ENCODE measurements at places on chromosomes 11 and 22.

DNA sequence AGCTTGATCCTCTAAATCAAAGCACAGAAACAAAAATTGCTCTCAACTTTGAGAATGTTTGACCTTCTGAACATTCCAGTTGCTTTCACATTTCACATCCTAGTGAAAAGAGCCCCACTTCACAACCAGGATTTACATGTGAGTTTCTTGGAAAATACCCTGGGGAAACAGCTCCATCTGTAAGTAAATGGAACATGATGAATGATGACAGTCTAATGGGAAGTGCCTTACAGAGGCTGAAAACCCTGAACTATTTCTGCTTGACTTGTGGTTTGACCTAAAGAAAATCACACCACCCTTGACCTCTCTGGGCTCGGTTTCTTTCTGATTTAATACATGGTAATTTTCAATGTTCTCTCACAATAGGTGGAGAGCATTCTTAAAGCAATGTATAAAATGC lies 499.4 kb upstream of the API5 start:
- DNase-seq = no peak

GRCh38 chr22:49900441-49901230 lies 17.6 kb downstream of the ALG12 start:
- DNase-seq = no peak

GRCh38 chr11:45692808-45693453 lies 27.5 kb upstream of the CHST1 start:
- DNase-seq = no peak

DNA sequence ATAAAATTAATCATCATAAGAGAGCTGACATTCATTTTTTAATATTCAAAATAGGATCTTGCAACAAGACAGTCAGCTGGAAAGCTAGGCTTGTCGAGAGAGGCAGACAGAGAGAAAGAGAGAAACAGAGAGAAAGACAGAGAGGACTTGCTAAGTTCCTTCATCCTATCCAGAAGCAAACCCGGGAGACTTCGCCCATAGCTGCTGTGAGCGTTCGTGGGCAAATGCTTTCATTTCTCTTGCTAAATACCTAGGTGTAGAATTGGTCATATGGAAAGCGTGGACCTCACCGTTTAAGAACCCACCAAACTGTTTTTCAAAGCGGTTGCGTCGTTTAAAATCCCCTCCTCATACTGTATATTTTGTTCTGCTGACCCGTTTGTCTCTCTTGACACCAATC lies 25.3 kb upstream of the KRTAP5-6 start:
- DNase-seq = no peak

DNA sequence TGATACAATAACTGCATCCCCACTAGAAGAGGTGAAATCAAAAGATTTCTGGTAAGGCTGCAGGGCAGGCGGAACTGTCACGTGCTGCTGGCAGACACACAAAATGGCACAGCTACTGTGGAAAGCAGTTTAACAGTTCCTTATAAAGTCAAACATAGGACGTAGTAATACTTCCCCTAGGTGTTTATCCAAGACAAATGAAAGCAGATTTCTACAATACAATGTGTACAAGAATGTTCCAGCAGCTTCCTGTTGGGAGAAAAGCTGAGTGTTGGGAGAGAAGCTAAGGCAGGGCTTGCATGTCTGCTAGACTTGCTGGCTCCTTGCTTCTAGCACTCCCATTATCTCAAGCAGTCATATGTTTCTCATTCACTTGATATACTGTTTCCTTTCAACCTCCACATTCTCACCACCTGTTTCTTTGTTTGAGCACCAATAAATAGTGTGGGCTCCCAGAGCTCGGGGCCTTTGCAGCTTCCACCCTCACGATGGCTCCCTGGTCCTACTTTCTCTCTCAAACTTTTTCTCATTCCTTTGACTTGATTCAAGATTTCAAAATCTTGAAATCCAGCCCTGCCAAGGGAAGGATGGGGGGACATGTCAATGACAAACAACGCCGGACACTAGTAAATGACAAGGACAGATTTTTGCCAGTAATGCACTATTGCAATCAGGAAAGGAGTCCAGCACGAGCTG lies 21.2 kb upstream of the IL17RA start:
- DNase-seq = no peak

- DNase-seq = no peak
Observed at GRCh38 chr11:134560566-134561330, 148.7 kb upstream of the B3GAT1 start.

DNA sequence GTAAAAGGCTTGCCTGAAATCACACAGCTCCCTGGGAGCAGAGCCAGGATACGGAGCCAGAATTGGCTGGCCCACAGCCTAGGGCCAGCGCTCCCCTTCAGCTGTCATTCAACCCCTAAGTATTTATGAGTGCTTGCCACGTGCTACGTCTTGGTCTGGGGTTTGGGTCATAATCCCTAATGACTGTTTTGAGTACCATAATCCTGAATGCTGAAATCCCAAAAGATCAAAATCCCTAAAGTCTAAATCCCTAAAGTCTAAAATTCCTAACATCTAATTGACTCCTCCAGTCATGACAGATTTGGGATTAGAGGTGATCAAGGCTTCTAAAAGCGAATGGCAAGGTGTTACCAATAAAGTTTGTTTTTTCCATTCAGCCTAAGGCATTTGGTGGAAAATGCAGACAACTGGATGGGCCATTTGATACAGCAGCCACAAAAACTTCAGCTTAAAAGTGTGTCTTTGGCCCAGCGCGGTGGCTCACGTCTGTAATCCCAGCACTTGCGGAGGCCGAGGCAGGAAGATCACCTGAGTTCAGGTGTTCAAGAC lies 59.8 kb upstream of the PRR5 start:
- no peak for DNase-seq

GRCh38 chr11:114384487-114384886 lies 15.8 kb downstream of the C11orf71 start:
- DNase-seq = no peak

Data from AG04449 (cell line).